ENCODE measurements at places on chromosomes 12 and 14.

- H3K4me3 ChIP-seq, result no peak overlapping the region
- no peak overlapping the region for H3K27ac ChIP-seq
- H3K36me3 ChIP-seq, result no peaks in the 10 kb centered on the region
These were observed 9.7 kb downstream of the CLEC2A start for GRCh38 chr12:9922429-9922828.

- no peak overlapping the region for H3K4me3 ChIP-seq
- no peak for DNase-seq
- no peaks in the 10 kb centered on the region for H3K27me3 ChIP-seq
- no peaks in the 10 kb centered on the region for H3K4me1 ChIP-seq
- H3K36me3 ChIP-seq, result no peaks in the 10 kb centered on the region
- no peak overlapping the region for H3K27ac ChIP-seq
These were observed 223.3 kb downstream of the SLC38A4 start for GRCh38 chr12:46602474-46602873.

- H3K36me3 ChIP-seq, result peaks cover 33% of the 10 kb centered on the region
- no peak overlapping the region for H3K4me3 ChIP-seq
- no peak for DNase-seq
These were observed 40.4 kb downstream of the P2RX4 start for GRCh38 chr12:121250359-121250758.

DNA sequence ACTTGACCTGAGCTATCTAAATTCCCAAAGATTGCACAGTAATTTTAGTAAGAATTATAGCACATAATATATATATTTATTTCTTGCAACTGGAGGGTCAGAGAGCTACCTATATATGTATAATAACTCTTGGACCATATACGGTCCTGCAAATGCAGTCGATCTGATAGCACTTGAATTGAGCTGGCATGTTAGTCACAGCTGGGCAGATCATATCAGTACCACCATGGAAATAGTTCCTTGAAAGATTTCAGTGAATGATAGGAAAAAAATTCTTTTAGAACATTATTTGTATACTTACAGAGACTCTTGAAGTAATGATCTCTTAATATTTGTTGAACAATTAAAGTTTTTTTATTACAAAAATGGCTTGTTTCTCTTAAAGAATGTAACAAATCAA is 94.5 kb upstream of the MON2 start:
- H3K27me3 ChIP-seq, result no peaks in the 10 kb centered on the region
- H3K27ac ChIP-seq, result no peak overlapping the region

- peaks cover 12% of the 10 kb centered on the region for H3K4me1 ChIP-seq
- no peak overlapping the region for H3K27ac ChIP-seq
These were observed 630 bp downstream of the NELL2 start for GRCh38 chr12:44875417-44875953.

Data from esophagus squamous epithelium (tissue), 5 donors.